Right hindlimb (tissue), 1 donor: ENCODE measurements at places on chromosomes 1 and 21.

- DNase-seq = no peak
Observed at GRCh38 chr1:3127738-3128137, 58.7 kb downstream of the PRDM16 start.

DNA sequence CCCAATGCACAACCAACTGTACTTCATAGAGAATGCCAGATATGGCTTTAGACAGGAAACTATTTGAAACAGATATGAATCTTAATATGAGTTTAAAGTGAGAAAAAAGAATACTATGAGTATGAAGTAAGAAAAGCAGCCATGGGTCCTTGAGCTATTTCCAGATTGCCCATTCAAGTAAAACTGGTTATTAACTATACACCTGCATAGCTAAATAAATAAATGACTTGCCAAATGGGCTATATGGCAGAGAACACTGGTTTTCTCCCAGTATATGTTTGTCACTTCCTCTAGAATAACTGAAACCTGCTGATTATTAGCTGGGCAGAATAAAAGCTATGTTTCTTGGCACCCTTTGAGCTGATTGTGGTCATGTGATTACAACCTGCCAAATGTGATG lies 17.0 kb upstream of the CD1C start:
- DNase-seq = no peak

DNA sequence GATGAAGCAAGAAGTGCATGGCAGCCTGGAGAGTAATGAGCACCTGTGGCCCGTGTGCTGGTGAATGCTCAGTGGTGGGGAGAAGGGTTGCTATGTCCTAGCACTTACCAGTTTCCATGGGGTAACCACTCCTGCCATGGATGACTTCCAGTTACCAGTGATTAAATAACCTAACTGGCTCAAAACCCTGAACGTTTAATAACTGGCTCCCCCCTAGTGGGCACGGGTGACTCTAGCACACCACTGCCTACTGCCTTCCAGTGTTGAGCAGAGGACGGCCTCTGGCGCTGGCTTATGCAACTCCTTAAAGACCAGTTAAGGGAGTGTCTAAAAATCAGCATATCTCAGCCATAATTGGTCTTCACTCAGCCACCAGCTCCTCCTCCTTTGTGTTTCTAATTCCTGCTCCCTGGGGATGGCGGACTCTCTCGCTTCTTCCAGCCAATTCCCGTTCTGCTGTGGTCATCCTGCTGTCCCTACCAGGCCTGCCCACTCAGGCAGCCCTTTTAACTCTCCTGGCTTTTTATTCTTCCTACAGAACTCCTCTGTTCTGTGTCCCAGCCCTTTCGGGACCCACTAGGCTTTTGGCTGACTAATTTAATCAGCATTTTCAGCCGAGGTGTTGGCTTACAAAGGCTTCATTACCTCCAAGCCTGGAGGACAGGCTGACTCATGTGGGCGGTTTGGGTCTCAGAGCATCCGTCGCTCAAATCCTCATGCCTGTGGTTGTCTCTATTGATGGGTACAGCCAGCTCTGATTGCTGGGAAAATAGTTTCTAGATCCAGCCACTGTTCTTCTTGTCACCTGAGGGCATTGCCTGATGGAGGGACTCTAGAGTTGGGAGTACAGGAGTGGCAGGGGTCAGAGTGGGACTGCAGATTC lies 332.4 kb downstream of the CAMTA1 start:
- DNase-seq = peak; percentile 56

GRCh38 chr1:72230746-72231145 lies 51.6 kb downstream of the NEGR1 start:
- DNase-seq = no peak

DNA sequence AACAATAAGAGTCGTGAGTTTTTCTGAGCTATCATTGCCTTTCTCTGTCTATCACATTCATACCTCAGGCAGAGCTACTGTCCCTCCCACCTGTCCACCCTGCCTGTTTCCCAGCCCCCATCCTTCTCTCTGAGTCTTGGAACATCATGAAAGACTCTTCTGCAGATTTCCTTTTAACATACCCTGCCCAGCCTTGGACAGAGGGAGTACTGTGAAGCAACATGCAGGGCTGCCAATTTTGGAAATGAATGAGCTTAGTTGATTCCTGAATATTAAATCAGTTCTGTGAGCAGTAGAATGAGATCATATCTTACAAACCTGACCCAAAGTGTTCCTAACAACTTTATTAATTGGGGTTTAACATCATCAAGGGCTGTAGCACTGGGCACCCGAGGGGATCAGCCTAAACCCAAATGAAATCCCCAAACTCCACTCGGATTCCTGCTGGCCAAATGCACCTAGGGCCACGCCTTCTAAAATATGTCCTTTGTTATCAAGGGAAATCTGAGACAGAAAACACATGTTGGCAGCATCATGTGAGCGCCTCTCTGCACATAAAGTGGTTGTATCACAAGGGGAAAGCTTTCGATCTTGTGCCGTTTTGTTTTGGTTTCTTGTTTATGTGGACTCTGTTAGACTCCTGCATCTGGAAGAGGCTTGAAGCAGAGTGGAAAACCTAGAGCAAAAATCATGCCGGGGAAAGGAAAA lies 357.6 kb downstream of the KIF26B start:
- DNase-seq = peak; percentile 34

- no peak for DNase-seq
Observed at GRCh38 chr1:181262069-181262468, 173.6 kb downstream of the IER5 start.

DNA sequence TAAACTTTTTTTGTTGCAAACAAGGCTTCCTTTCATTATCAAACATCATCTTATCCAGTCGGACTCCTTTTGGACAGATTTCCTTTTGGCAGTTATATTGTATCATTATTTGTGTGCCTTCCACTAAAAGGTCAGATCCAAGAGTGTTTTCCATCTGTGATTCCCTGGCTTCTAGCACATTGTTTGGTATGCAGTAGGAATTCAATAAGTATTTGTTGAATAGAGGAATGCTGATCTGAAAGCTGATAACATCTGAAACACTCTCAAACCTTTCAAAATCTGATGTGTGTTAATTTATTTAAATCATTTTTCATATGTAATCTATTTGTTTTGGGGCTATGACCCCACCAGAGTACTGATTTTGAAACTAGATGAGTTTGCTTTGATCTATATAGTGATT lies 39.0 kb downstream of the NDC1 start:
- DNase-seq = no peak

GRCh38 chr1:212021563-212021962 lies 13.8 kb downstream of the INTS7 start:
- no peak for DNase-seq

- DNase-seq = no peak
Observed at GRCh38 chr1:234971586-234972297, 156.9 kb downstream of the TOMM20 start.

DNA sequence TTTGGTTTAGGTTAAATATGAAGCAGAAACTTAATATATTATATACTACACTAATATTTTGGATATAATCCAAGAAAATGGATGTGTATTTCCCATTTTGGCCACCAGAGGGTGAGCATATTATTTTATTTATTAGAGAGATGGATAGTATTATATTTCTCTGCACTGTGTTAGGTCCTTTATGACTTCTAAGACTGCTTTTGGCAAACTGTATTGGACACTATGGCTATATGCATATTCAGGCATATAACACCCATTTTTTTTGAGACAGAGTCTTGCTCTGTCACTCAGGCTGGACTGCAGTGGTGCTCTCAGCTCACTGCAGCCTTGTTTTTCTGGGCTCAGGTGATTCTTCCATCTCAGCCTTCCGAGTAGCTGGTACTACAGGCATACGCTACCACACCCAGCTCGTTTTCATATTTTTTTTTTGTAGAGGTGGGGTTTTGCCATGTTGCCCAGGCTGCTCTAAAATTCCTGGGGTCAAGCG lies 17.8 kb upstream of the PGM1 start:
- no peak for DNase-seq

DNA sequence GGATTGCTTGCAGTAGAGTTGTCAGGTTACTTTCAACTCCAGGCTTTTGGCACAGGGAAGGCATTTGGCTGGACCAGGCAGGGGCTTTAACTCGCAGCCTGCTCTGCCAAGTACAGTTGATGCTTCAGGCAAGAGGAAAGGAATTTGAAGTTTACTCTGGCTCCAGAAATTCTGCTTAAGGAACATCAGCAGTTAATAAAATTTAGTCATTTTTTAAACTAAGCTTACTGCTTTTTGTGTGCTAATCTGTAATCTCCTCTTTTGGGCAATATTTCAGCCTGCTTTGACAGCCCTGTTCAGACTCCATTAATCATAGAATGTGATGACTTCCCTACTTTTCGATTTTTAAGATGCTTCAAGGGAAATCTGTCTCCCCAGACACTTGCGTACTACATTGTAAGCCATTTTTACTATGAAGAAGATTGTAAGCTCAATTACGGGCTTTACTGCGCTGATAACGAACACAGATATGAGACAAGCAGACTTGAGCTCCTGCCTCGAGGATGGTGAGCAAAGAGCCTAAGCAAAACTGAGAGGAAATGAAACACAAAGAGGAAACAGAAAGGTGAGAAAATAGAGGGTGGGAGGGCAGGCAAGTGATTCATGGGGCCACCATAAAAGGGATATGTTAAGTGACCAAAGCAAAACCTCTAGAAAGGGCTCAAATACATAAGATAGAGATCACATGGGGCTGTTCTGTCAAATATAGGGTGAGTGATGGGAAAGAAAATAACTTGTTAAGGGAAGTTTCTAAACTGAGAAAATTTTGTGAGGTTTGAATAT lies 76.6 kb upstream of the VAV3 start:
- peak; percentile 69 for DNase-seq

DNA sequence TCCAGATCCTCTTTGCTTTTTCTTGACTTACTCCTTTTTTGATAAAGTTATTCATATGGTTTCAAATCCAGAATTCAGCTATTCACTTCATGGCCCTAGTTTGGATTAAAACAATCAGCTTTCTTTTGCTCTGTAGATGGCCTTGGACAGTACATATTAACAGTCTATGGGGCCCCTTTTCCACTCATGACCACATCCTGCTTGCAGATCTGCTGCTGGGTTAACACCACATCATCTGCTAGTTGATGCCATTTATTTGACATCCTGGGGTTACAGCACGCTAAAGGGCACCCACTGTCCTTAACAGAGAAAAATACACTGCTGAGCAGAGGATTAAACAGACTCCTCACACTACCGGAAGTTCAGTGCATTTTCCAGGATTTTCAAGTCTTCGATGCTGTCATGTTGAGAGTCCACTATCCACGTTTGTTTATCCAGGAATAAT lies 941 bp upstream of the IFI16 start:
- no peak for DNase-seq

DNA sequence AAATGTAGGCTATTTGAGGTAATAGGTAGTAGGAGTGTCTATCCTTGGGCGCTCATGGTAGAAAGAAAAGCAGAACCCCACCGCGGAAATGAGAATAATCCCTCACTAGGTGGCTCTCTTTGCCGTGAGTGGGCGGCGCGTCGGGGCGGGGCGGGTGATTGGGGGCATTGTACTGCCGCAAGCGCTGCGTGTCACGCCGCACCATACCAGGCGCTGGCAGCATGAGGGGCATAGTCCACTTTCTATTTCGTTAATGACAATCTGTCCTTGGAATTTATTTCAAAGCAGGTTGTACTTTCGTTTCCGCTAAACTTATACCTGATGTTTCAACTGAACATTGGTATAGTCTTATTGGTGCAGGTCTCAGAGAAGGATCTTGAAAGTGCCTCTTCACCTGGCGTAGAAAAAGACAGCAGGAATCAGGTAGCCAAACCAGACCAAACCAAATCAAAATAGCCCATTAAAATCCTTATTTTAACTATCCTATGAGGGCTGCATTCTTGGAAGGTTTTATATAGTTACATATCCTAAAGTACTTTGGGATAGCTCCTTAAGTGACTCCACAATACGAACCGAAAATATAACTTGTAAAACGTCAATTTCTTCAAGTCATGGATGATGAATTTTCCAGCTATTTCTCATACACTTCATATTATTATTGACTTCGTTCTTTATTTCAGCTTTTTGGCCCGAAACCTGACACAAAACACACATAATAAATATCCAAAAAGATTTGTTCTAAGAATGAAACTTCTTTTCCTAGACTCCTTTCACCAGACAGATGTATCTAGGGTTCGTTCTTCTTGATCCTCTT lies 1.9 kb upstream of the SMG7 start:
- DNase-seq = peak; percentile 83

DNA sequence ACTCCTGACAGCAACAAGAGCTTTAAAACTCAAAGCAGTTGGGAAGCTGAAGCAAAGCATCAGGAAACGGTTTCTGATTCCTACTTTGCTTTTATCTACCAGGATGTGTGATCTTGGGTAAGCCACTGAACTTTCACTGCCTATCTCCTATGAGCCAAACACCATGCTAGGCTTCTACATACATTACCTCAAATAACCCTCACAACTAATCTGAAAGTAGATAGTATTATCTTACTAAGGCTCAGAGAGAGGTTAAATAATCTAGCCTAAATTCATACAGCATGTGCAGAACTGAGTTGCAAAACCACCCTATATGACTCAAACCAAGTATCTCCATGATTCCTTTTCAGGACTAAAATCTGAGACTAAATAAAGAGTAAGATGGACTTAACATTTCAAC lies 83.8 kb downstream of the EVI5 start:
- no peak for DNase-seq

DNA sequence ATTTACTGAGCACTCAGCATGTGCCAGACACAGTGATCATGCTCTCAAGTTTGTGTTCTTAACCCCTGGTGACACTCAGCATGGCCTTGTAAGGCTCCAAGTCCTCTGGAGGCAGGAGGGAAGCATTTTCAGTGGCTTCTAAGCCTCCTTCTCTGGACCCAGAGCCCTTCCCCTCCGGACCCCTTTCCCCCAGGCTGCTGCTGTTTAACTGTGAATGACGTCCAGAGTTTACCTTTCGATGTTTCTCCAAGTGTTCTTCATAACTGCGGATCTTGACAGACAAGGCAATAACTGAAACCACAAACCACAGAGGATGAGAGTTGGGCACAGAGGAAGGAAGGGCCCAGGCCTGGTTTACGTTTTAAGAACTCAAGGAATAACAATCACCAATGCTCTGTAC lies 6.5 kb downstream of the MRPS15 start:
- no peak for DNase-seq

- DNase-seq = no peak
Observed at GRCh38 chr1:27103498-27103897, 51.4 kb downstream of the SLC9A1 start.

- DNase-seq = no peak
Observed at GRCh38 chr1:222833356-222833876, 18.6 kb downstream of the DISP1 start.

DNA sequence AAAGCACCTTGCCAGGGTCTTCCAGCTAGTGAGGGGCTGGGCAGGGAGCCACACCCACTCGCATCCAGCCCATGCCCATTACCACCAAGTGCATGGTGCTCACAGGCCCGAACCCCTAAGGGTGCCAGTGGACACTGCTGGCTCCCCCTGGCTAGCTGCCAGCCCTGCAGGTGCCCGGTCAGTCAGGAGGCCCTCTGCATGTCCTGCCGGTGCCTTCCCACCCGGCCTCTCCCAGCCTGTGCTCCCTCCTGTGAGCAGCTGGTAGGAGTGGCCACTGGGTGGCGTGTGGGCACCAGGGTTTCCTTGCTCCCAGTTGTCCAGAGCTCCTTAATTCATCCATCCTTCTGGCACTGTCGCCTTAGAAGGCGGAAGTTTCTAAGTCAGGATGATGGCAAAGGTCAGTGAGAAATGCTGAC lies 33.4 kb downstream of the QSOX1 start:
- DNase-seq = peak; percentile 76

GRCh38 chr1:181809991-181810545 lies 251.4 kb downstream of the ZNF648 start:
- DNase-seq = no peak
